IPS-NIHi11 (cell line): ENCODE measurements at places on chromosomes 16 and 17.
A peak's percentile ranks its signal among the peaks of the same experiment; 100 is the strongest.

GRCh38 chr17:63503341-63503705, 19.8 kb upstream of the KCNH6 start:
- DNase-seq = no peak

DNA sequence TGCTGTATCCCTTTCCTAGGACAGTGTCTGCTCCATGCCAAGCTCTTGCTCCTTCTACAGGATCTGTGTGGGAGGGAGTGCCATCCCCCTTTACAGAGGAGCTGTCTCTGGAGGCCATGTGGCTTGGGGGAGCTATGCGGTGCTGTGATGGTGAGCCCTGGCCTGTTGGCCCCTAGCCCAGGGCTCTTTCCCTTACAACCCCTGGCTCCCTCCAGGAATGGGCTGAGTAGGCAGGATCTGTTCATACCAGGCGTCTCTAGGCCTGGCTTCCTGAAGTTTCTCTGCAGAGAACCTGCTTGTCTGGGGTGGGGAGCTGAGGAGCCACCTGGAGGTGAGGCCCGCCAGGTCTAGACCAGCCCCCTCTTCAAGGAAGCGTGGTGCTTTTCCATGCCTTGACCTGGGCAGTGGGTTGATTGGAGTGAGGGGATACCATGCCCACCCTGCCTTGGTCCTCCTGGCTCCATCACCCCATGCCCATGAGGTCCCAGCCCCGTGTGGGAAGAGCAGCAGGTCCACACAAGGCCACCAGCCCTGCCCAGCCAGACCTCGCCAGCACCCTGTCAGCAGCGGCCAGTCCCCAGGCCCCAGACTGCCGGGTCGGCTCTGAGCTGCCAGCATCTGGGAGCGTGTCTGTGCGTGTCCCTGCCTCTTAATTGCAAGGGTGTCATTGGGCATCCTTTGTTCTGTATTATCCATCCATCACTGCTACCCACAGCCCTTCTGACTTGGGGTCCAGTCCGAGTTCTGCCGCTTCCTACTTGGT, 14.7 kb downstream of the LLGL2 start:
- peak; percentile 14 for DNase-seq

GRCh38 chr16:82735186-82735585, 108.4 kb downstream of the CDH13 start:
- DNase-seq = no peak

DNA sequence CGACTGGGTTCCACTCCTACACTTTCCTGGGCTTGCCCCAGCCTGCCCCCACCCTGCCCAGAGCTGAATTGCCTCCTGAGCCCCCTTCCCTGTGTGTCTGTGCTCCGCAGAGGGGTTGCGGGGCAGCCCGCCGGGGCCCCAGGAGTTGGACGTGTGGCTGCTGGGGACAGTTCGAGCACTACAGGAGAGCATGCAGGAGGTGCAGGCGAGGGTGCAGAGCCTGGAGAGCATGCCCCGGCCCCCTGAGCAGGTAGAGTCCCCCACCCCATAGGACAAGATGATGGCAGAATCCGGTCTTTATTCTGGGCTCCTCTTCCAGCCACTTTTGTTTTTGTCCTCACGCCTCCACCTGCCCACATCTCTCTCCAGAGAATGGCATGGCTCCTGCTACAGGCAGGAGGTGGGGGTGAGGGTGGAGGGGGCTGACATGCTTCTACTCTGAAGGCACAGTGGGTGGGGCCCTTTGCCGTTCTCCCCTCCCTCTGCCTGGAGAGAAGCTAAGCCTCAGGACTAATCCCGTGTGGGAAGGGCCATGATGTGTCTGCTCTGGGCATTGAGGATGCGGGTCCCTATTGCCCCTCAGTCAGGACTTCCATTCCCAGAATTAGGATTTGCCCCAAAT, 3.5 kb downstream of the ACBD4 start:
- DNase-seq = no peak

DNA sequence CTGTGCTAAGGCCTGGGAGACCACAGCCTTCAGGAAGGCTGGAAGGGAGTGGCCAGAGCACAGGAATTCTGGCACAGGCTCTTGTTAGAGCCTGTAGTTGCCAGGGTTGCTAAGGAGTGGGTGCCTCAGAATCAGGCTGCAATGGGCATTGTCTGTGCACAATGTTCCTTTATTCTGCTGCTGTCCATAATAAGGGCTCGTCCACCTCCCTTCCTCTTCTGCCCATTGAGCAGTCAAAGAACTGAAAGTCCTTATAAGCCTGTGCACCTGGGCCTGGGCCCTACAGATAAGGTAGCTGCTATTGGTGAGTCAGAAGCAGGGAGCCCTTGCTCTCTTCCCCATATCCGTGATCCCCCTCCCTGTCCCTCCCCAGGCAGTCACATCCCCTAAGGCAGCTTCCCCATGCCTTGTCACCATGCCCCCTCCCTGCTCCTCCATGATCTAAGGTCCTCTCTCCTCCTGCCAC, 5.4 kb upstream of the CNGB1 start:
- no peak for DNase-seq

- DNase-seq = no peak
These were observed 24.5 kb upstream of the CCL1 start for GRCh38 chr17:34387566-34387965.
